ENCODE measurements at places on chromosomes 11 and 22. TPM values are rescaled to one million over a fixed set of nuclear protein-coding genes. Genes with fewer than 3 reads are reported as not detected.

GRCh38 chr22:43218786-43219185, 31.9 kb upstream of the TTLL12 start:
- DNase-seq = no peak

DNA sequence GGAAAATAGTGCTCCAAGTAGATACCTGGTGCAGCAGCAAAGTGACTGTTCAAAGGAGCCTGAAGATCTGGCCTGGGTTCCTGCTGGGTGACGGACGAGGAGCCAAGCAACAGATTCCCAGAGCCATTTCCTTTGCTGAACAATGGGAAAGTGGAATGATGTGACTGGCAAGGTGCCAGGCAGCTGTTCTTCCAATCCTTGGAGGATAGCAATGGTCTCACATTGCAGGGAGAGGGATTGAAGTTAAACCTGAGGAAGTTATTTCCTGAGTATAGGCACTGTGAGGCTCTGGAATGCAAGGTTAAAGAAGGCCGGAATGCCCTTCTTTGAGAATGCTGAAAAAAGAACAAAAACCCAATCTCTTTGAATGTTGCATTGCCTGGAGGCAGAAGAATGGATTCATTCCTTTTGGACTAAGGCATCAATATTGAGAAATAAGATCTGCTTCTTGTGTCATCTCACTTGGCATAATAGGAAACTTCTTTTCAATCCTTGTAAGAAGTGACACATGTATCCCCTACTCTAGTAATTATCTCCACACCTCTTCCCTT, 223.8 kb downstream of the BLID start:
- no peak for DNase-seq

DNA sequence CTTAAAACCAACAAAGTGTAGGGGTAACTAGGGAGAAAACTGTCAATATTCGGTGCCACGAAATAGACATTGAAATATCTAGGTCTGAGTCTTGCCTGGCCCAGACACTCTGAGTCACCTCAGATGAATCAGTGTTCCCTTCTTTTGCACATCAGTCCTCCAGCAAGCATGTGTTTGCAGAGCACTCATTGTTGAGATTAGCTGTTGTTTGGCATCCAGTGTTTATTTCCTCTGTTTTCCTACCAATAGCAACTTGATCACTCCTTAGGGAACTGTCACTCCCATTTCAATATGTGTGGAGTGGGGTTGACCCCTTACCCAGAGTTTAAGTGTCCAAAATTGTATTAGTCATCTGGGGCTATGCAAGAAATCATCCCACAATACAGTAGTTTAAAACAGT, 4.7 kb upstream of the ASCC2 start:
- DNase-seq = no peak

- no peak for DNase-seq
Measured at GRCh38 chr11:69947059-69947792, 128.0 kb upstream of the FGF3 start.

DNA sequence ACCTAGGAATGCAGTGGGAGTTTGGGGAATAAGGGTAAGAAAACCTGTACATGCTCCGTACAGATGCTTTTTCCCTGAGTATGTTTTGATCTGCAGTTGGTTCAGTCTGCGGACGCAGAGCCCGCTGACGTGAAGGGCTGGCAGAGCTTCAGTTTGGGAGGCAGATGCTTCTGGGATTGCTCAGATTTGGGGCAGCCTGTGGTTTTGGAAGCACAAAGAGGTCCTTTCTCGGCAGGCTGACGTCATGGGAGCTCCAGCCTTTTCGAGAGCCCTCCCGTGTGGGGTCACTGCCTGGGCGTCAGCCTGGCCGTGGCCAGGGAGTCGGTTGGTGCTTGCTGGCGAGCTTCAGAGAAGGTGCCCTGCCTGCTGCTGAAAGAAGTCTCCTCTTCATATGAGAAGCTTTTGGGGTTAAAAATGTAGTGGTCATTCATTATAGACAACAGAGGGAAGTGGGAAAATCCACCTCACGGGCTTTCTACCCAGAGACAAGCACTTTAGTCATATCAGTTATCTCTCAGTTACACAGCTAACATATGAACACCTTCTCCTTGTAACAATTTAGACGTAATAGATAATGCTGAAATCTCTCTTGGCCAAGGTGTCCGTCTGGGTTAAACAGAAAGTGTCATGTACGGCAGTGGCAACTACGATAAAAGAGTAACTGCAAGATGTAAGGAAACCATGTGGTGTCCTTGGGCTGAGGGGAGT, 26.8 kb downstream of the TPCN2 start:
- DNase-seq = no peak

DNA sequence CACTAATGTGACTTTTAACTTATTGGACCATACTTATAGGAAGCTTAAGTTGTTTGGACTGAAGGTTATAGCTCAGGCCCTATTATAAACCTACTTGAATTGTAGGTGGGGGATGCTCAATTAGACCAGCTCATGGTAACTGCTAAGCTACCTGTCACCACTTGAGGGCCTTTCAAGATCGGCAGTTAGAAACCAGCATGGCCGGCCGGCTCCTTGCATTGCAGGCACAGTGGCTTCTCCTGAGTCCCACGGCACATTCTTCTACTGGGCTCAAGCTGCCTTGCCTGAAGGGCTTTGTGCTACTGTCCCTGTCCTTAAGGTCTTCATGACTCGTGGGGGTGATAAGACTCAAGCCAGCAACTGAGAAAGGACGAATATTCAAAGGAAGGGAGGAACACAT, 70.8 kb downstream of the TBC1D22A start:
- DNase-seq = no peak

- no peak for DNase-seq
Measured at GRCh38 chr22:23784215-23784732, 2.5 kb upstream of the SMARCB1 start.

GRCh38 chr11:94928117-94928990, 45.0 kb downstream of the CWC15 start:
- DNase-seq = no peak

- no peak for DNase-seq
Measured at GRCh38 chr11:76206327-76207081, at the start of gene WNT11. TSS of gene WNT11 (minus strand) at chr11:76206502. CDS start at chr11:76206407, 95 bp downstream.

GRCh38 chr22:29147331-29147899, 58.3 kb upstream of the EMID1 start:
- DNase-seq = no peak

- DNase-seq = no peak
Measured at GRCh38 chr11:84056653-84057376, 770.6 kb upstream of the CCDC90B start.

- no peak for DNase-seq
Measured at GRCh38 chr11:69691463-69691862, 12.4 kb downstream of the FGF19 start.

DNA sequence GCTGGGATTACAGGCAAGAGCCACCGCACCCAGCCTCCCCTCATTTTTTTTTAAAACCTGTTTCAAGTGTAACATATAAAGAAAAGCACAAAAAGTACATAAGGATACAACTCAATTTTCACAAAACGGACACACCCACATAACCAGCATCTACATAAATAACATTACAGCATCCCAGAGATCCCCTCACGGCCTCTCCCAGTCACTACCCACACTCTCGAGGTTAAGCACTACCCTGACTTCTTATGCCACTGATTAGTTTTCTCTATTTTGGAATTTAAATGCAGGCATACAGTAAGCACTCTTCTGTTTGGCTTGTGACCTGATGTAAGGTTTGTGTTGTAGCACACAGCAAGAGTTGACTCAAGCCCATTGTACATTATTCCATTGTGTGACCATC, 82.5 kb downstream of the CLPB start:
- DNase-seq = no peak

GRCh38 chr11:331358-332060, 10.8 kb upstream of the IFITM3 start:
- no peak for DNase-seq

Gene OR5M3
- not detected for total RNA-seq

Gene RIMBP3C
- total RNA-seq = not detected

Gene P4HA3
- not detected for total RNA-seq

Gene PDGFD
- 0.27 TPM for total RNA-seq

Gene CNTN5
- total RNA-seq = not detected

Gene CALCA
- not detected for total RNA-seq

Gene DUSP18
- 13.0 TPM for total RNA-seq

Gene ADSL
- total RNA-seq = 97.7 TPM

Gene OTOG
- not detected for total RNA-seq

Gene TRIM29
- 691 TPM for total RNA-seq

Gene CCDC87
- total RNA-seq = 0.40 TPM

Gene OR10A2
- not detected for total RNA-seq

Gene CST6
- 58.5 TPM for total RNA-seq

Measured in esophagus squamous epithelium (tissue), 5 donors.